ENCODE measurements at places on chromosomes 5 and 9.

DNA sequence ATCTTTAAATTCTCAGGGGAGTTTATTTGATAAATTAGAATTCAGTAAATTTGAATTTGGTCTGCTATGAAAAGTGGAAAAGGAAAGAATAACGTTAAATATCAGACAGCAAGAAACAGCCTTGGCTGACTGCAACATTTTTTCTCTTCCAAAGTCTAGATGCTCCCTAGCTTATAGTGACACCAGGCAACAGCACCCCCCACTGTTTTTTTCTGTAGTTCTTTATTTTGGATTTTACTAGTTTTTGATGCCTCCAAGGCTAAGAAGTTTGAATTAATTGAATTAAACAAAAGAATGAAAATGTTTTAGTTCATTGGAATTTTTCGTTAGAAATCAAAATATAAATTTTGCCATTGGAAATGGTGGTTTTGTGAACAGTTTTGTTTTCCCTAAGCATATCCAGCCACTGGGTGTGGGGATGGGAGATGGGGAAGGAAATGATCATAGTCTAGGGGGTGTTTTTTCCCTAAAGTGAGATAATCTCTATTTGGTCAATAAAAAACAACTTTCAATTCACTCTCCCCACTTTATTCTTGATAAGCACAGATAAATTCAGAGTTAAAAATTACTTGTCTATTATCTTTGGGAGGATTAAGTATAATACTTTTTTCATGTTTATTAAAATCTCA, 199.3 kb upstream of the CD180 start:
- DNase-seq = no peak

DNA sequence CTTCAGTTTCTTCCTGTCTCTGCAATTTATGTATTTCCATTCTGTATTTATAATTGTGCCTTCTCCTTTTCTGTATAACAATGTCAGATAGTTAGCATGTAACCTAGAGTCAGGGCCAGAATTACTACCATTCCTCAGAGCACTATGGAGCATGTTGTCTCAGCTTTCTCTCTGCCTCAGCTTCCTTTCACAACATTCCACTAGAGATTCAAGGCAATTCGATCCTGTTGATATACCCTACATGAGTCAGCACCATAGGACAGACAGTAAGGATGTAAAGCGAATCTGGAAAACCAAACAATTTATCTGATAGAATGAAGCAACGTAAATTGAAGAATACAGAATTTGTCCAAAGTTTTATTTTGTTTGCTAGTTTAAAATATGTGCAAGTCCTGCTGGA, 728.3 kb upstream of the SEMA6A start:
- no peak for DNase-seq

GRCh38 chr5:67612961-67613360, 416.4 kb upstream of the CD180 start:
- no peak for DNase-seq

- DNase-seq = no peak
These were observed 458.4 kb downstream of the KDM4C start for GRCh38 chr9:7216004-7216841.

GRCh38 chr5:91281401-91281800, 101.7 kb downstream of the ARRDC3 start:
- DNase-seq = no peak

- DNase-seq = no peak
These were observed 12.1 kb downstream of the C9orf50 start for GRCh38 chr9:129608561-129609481.

DNA sequence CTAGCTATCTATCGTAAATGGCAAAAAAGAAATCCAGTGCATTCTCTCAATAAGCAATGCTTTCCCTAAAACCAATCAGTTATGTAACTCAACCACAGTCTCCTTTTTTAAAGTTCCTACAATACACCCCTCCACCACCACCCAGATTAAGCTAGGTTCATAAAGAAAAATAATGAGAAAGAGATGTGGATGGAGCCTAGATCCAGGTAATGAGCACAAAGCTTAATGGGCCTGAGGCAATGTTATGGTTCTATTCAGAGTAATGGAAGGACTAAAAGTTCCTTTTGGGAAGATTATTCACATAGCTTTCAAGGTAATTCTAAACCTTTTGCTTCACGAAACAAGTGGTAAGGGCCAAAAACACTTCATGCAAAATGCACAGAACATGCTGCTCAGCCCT, 113.5 kb downstream of the MPDZ start:
- DNase-seq = no peak

GRCh38 chr5:43298443-43298842, 14.8 kb downstream of the HMGCS1 start:
- DNase-seq = no peak

- no peak for DNase-seq
These were observed 87.7 kb upstream of the LRRTM2 start for GRCh38 chr5:138962614-138963370.

DNA sequence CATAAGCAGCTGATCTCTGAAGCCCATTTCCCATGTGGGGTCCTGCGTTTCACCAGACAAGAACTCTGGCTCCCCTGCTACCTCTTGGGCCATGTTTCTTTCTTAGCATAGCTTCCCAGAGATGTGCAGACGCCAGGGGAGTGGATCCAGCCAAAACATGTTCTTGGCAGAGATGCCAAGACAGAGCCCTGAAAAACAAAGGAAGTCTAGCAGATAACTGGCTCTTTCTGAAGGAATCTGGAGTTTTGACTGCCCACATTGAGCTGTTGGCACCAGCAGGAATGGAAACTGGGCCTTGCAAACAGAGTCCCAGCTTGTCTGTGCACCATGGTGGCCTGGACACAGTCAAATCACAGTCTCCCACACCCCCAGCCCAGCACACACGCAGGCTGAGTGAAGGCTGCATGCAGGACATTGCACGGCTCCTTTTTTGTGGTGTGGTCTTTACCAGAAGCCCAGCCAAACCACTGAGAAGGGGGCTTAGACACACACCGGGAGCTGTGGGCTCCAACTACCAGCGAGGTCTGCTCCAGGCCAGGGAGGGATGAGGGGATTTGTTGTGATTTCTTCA, 114.7 kb downstream of the SNX18 start:
- DNase-seq = no peak

DNA sequence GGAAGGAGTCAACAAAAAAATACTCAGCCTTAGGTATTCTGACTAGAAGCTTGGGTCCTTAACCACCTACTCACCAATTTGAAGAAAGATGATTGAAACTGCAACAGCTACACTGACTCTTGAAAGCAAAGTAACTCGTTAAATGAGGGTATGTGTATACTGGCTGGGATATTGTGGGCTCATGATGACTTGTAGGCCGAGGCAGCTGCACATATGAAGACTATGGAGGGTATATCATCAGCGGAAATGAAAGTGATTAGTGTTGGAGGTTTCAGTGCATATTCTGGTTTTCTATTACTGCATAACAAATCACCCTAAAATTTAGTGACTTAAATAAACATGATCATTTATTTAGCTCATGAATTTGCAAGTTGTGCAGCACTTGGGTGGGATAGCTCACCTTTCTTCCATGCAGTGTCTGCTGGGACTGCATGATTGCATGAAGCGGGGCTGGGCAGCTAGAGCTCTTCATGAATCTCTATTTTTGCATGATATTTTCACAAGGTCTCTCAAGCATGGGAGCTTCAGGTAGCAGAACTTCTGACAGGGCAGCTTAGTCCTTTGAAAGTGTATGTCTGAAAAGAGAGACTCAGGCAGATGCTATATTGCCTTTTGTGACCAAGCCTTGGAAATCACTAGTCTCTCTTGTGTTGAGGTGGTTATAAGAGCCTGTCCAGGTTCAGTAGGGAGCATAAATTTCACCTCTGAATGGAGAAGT, 96.1 kb upstream of the CDKN2B start:
- DNase-seq = no peak

DNA sequence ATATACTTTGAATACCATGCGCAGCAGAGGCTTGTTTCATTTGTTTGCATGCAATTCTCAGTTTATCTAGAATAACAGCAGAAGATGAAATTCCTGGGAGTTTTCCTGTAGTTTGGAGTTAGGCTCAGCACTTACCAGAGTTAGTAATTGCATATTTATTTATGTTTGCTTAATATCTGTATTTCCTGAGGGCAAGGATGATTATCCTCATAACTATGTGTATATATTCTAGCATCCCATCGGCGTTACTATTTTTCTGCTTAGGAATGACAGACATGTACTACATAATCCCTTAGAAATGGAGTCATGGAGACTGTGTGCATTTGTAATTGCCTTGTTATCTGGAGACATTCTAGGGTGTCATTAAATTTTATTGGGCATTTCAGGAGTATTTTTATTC, 1184.8 kb downstream of the DTWD2 start:
- DNase-seq = no peak

DNA sequence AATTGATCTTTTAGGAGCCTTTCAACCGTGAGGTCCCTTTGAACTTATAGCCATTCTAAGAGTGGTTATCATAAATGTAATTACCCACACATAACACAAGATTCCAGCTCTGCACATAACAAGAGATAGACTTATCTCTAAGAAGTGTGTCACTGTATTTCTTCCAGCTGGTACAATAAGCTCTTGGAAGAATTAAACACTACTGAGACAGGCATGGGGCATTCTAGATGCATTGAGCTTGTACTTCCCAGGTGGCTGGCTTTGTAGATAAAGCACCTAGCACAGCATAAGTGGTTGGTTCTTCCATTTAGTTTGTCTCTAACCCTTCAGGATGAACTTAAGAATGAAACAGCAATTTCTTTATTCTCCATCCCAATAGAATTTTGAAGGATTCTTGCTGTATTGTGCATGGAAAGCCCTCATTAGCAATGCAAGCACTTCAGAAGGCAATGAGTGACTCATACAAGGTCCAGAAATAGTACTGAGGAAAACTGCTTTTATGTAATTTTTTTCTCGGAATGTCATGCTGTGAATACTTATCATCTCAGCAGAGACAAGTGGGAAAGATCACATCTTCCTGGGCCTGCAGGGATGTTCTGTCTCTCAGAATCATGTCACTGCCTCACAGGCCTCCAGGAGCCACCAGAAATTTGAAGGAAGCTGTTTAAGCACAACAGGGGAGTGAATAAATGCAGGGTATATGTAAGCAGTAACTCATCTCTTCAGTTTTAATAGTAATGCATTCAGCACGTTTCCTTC, 91.1 kb upstream of the CD180 start:
- DNase-seq = no peak

DNA sequence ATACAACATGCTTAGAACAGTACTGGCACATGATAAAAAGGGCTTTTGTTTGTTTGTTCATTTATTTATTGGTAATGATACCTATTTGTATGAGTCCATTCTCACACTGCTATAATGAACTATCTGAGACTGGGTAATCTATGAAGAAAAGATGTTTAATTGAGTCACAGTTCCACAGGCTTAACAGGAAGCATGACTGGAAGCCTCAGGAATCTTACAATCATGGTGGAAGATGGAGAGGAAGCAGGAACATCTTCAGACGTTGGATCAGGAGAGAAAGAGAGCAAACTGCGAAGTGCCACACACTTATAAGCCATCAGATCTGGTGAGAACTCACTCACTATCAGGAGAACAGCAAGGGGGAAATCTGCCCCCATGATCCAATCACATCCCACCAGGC, 847.7 kb downstream of the CDH18 start:
- no peak for DNase-seq

- no peak for DNase-seq
These were observed 25.2 kb downstream of the CCL28 start for GRCh38 chr5:43386960-43387362.

DNA sequence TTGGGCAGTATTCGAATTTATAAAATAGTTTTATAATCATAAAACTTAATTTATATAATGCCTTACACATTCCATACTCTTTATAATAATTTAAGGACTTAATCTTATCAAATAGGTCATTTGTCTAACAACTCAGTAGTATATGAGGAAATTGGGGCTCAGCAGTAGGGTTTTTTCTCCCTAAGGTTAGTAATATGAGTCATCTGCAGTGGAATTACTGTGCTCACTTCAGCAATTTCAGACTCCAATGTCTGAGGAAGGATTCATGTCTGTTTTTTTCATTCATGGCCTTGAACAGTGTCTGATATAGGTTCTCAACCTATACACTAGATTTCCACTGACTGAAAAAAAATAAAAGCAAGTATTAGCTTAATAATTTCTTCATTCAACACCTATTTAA, 7.4 kb downstream of the DMRTA1 start:
- DNase-seq = no peak

GRCh38 chr9:70954126-70954525, 167.3 kb downstream of the TRPM3 start:
- no peak for DNase-seq

DNA sequence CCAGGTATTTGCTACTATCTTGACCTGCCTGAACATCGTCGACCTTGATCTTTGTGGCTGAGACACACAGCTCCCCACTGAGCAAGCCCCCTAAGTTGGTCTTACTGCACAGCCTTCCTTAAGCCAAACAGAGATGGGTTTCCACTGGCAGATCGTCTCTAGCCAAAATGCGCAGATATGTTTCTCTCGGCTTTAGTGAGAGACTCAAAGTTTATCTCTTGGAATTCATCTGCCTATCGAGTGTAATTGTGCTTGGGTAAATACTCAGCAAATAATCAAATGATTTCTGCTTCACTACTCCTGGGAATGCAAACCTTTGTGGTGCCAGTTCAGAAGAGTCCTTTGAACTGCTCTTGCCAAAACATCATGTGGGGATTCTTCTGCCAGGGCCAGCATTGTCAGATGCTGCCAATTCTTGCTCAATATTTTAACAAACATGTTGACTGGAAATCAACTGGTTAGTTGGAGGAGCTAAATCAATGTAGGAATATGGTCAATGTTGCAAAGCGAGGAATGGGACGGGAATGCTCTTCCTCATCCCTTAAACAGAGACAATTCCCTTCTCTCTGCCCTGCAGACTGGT, 141.2 kb upstream of the SLC28A3 start:
- DNase-seq = no peak

GRCh38 chr5:107979900-107980299, 309.2 kb upstream of the EFNA5 start:
- DNase-seq = no peak
